ENCODE measurements at places on chromosomes 11 and 22.
A peak's percentile ranks its signal among the peaks of the same experiment; 100 is the strongest.

DNA sequence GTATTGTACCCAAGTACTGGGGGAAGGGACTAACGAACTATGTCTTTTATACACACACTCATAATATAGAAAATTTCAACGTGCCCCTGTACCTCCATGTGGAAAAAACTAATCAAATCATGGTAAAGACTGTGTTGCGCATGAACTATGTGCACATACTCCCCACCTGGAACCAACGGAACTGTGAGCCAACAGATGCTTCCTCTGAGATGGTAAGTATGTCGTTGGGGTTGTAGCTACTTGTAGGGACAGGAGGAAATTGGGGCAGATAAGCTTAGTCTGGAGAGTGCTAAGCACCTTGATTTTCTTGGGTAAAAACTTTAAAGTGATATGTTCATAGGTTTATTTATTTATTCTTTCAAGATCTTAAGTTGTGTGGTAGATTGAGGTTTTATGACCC lies 40.1 kb downstream of the GLYAT start:
- no peak for DNase-seq

- DNase-seq, result no peak
These were observed 528.7 kb downstream of the ETS1 start for GRCh38 chr11:128058580-128059208.

DNA sequence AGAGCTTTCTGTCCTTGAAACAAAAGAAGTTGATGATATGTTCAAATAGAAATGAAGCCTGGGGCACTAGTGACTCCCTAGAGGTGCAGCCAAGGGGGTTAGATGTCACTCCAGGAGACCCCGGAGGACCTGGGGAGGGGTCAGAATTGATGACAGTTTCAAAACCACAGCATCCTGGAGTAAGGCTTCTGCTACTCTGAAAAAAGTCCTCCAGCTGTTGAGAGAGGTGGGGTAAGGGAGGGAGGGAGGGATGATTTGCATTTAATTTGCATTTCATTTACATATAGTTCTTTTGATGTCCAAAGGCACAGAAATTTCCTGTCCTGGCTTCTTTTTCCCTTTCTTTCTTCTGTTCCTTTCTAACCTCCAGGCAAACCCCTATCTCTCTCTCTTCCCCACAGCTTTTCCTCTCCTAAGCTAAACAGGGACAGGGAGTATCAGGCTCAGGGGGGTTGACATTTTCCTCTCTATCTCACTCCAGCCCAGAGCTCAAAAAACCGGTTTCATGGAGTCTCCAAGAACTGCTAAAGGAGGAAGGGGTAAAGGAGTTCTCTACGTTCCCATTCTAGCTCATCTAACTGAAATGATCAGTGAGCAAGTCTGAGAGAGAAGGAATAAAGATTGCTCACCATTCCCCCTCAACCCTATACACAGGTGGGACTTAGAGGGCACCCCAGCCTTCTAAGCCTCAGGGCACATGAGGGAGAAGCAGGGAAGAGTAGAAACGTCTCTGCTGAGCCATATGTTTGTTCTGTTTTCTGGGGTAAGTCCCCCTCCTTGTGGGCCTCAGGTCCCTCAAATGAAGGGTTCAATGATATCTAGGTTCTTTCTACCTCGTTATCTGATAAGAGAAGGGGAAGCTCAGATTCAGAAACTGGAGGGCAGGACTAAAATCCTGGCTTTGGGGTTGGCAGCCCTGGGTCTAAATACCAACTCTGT lies 3.5 kb upstream of the POU2F3 start:
- peak; percentile 99 for DNase-seq

- no peak for DNase-seq
These were observed 1477.2 kb downstream of the BRD1 start for GRCh38 chr22:48350456-48350855.

GRCh38 chr11:101346591-101346990 lies 217.0 kb upstream of the PGR start:
- DNase-seq, result no peak

DNA sequence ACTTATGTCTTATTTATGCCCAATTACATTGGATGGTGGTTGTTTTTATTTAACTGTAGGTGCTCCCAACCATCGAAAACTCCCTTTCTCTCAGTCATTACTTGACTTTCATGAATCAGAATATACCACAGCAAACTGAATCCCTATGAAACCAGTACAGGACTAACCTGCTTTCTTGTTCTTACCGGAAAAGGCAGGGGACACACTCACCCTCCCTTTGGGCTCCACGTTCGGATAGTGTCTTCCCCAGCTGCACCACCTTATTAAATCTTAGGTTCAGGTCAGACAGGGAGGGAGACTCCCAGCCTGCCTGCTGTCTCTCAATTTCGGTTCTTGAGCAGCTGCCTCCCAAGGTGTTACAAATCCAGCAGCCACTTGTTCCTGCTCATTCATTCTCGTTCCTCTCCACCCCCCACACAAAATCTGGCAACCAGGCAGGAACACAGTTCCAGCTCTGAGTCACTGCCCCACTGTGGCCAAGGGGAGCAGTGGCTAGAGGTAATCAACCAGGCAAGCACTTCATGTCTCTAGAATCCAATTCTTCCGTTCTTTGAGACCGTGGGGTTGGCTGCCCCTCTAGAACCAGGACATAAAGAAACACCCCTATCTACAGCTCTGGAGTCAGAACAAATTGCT lies 133.0 kb downstream of the PLEKHA7 start:
- DNase-seq, result no peak

- DNase-seq, result no peak
These were observed 92.9 kb downstream of the FBXO7 start for GRCh38 chr22:32567544-32567943.

DNA sequence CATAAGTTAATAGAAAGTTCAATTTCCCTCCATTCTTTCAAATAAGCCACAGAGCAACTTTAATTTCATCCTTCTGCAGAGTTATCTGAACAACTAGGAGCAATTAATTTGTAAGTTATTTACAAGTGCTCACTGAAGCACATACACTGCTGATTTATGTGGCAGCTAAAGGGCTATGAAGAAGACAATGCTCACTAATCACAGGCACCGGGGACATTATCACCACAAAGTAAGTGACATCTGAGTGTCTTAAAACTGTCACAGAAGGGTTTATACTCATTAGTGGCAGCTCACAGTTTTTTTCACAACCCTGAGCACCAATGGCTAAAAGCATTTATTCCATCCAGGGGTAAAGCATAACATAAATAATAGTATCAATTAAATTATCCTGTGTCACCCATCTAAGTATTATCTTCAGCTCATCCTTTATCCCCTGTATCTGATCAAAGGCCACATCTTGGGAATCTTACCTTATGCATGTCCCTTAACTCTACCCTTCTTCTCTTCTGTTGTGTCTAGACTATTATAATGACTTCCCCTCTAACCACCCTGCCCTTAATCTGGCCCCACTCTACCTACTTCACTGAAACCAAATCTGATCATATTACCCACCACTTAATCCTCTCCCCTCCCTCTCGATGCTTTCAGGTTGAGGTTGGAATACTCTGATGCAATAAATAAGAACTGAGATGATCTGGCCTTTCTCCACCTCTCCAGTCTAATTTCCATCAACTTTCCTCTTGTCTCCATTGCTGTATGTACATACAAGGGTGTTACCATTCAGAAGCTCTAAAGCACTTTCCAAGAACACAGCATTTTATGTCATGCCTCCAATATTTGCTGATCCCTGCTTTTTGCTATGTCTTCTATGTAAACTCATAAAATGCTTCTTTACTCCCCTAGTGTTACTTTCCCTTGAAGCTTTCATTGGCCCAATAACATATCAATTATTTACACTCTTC lies 252.7 kb downstream of the CASP12 start:
- no peak for DNase-seq

GRCh38 chr11:89361734-89362133 lies 129.4 kb downstream of the NOX4 start:
- no peak for DNase-seq

Measured in NCI-H526 (cell line).